ENCODE measurements at places on chromosomes 1 and 21.

GRCh38 chr1:220371324-220371723, 99.1 kb upstream of the RAB3GAP2 start:
- no peak for DNase-seq

DNA sequence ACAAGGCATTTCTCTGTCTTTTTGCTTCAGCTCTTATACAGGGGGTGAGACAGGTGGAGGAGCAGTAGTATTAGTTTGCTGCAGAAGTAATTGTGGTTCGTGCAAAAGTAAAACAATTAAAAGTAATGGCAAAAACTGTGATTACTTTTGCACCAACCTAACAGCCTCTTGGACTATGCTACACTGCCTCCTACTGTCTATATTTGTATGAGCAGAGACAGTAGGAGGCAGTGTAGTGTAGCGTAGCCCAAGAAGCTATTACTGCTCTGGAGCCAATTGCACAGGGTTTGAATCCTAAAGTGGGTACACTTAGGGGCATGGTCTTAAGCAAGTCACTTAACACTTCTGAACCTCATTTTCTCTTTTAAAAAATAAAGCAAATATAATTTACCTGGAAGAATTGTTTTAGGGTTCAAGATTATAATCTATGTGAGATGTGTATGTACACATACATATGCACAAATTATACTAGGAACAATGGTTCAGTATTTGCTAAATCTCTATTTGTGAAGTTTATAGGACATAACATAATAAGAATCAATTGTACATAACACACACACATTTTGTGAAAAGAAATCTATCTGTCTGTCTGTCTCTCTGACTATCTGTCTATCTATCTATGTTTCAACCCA, 103.8 kb downstream of the BRINP3 start:
- DNase-seq: no peak

- no peak for DNase-seq
These were observed 630 bp upstream of the DBT start for GRCh38 chr1:100250264-100250663.

- DNase-seq: no peak
These were observed 6.9 kb upstream of the TRIM62 start for GRCh38 chr1:33188572-33189275.

- no peak for DNase-seq
These were observed 44.5 kb downstream of the LRRC53 start for GRCh38 chr1:74467786-74468377.

GRCh38 chr1:31736675-31737074, 27.5 kb downstream of the ADGRB2 start:
- no peak for DNase-seq

DNA sequence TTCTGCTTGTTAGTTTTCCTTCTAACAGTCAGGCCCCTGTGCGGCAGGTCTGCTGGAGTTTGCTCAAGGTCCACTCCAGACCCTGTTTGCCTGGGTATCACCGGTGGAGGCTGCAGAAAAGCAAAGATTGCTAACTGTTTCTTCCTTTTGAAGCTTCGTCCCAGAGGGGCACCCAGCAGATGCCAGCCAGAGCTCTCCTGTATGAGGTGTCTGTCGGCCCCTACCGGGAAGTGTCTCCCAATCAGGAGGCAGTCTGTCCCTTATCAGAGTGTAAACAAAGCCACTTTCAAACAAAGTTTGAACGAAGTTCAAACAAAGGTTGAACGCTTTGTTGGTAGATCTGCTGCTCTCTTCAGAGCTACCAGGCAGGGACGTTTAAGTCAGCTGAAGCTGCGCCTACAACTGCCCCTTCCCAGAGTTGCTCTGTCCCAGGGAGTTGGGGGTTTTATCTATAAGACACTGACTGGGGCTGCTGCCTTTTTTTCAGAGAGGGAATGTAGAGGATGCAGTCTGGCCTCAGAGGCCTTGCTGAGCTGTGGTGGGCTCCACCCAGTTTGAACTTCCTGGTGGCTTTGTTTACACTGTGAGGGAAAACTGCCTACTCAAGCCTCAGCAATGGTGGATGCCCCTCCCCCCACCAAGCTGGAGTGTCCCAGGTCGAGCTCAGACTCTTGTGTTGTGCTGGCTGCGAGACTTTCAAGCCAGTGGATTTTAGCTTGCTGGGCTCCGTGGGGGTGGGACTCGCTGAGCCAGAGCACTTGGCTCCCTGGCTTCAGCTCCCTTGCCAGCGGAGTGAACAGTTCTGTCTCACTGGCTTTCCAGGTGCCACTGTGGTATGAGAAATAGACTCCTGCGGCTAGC, 401.8 kb downstream of the SRGAP2C start:
- DNase-seq: no peak

DNA sequence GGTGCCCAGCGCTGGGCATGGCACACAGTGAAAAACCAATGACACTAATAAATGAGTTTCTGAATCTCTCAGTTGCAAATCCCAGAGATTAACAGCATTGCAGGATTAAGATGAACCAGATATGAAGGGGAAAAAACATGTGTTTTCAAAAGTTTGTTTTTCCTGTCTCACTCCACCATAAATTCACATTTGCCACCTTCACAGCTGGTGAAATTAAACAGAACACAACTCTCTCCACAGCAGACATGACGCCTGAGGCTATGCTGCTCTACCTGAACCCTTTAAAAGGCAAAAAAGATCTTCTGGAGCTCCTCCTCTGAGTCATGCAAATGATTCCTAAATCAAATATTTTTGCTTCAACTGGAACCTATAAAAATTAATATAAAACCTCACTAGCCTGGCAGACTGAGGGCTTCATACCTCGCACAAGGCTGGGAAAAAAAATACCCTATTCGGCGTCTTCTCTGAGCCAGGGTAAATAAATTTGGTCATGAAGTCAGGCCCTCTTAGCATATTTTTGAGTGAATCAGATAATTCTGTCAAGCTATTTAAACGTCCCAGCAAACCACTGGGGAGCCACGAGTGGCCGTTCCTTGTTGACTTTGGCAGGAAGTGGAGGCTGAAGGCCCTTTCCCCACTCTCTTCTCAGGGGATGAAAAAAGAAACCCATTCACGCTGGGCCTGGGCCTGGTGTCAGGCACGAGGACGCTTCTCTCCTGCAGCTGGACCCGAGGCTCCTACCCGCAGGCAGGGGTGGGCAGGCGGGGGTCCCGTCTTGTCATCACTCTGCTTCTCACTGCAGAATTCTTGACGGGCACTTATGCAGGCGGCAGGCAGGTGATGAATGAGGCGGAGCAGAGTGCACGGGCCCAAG, 53.0 kb downstream of the DMRTB1 start:
- no peak for DNase-seq

GRCh38 chr1:69976896-69977295, 228.5 kb downstream of the LRRC40 start:
- DNase-seq: no peak

DNA sequence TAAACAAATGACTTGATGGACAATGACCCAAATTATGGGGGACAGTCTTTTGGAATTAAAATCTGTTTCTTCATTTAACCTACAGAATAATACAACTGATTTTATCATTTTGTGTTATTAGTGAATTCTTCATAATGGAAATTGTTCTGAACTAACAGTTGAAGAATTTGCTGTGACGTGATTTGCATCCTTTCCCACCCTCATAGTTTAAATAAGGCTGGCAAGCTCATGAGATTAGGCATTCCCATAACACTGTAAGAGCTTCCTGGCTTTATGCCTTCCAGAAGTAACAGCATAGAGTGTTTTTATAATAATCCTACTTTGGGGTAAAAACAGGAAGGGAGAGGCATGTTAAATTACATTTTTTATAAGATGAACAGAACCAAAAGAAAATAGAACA, 95.7 kb downstream of the ATP6V1G3 start:
- DNase-seq: no peak

GRCh38 chr1:48488721-48489120, 16.7 kb upstream of the SPATA6 start:
- DNase-seq: no peak

All from stimulated activated CD4-positive, alpha-beta T cell treated with anti-CD3 and anti-CD28 coated beads, Interleukin-1b, Interleukin-23, amount 100 ng/mL, for 1 hour (primary cell).